D721Med (cell line): ENCODE measurements at places on chromosomes 16 and 17.

GRCh38 chr16:1466968-1467521 is 7.8 kb downstream of the CLCN7 start:
- no peak for DNase-seq

DNA sequence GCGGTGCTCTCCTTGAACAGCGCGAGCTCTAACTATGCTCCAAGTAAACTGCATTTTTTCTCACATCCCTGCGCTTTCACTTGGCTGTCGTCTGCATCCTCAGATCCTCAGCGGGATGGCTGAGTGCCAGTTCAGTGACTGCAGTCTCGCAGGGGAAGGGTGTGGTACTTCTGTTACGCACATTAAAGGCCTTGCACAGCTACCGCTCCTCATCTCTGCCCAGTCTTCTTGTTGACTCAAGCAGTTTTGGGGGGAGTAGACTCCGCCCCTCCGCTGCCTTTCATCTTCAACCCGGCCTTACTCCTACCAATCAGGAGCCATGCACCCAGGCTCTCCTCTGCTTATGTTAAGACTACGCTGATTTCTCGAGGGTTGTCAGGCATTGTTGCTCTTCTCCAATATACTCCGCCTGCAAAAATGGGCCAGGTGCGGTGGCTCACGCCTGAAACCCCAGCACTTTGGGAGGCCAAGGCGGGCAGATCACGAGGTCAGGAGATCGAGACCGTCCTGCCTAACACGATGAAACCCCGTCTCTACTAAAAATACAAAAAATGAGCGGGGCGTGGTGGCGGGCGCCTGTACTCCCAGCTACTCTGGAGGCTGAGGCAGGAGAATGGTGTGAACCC is 10.0 kb downstream of the ATP5PD start:
- no peak for DNase-seq

- no peak for DNase-seq
These were observed 6.2 kb downstream of the USH1G start for GRCh38 chr17:74916851-74917199.

DNA sequence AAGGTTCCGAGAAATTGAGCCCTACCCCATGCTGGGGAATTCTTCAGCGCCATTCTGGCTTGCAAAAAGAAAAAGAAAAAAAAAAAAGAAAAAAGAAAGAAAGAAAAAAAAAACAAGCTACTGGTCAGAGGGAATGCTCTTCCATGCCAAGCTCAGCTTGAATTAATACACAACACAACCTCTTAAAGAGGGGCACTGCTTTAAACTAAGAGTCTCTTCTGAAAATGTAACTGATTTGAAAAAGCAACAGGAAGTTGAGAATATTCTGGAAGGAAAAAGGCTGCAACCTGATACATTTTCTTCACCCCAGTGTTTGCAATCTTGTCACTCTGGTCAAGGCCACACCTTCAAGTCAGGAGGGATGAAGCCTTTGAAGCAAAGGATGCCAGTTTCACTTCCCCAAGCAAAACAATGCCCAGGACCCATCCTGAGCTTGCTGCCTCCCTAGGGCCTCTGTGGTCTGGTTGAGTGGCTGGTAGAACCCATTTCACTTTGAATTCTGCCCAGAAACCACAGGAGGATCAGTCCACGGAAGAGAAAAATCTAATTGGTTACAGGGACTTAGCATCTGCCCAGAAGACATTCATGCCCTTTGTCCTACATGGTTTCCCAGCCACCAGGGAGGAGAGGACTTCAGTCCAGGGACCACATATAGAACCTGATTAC is 389.7 kb downstream of the SOX9 start:
- DNase-seq, result no peak

- no peak for DNase-seq
These were observed 23.0 kb upstream of the PLCG2 start for GRCh38 chr16:81755915-81756614.

- DNase-seq, result no peak
These were observed 27.7 kb upstream of the ZNF469 start for GRCh38 chr16:88355093-88355388.

GRCh38 chr16:57462978-57463362 is 491 bp downstream of the POLR2C start:
- DNase-seq, result no peak

- DNase-seq, result no peak
These were observed 63.0 kb downstream of the NUP93 start for GRCh38 chr16:56792967-56793366.

GRCh38 chr17:33858682-33859081 is 396.4 kb upstream of the CCL2 start:
- no peak for DNase-seq

- no peak for DNase-seq
These were observed 17.0 kb upstream of the SSTR5 start for GRCh38 chr16:1055557-1055924.

DNA sequence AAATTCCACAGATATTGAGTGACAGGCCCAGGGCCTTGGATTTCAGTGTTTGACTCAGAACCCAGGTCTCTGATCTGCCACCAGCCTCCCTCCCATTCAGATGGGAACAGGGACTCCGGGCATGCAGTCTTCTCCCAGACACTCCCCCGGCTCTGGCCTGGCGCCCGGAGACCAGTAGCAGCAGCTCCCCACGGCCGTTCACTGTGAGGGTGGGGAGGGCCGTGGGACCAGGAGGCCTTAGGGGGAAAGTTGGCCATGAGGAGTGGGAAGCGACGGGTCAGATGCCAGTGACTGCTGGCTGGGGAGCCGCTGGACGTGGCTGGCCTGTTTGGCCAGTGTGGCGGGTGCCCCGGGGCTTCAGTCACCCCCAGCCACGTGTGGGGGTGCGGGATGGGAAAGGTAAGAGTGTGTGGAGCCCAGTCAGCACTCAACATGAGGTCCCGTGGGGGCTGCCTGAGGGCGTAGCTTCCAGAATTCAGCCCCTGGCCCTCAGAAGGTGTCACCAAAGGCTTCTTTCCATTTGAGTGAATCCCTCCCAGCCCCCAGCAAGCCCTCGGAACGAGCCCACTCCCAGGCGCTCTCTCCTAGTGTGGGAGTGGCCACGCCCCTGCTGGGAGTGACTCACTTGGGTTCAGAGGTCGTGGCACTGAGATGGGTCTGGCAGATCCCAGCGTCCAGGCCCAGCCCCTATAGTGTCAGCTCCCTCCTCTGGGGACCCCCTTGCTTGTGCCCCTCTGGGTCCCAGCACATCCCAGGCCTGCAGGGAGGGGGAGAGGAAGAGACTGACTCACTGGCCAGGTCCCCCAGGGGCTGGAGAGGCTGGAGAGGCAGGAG is 309.4 kb downstream of the SEC14L1 start:
- DNase-seq, result no peak

GRCh38 chr16:64236316-64236715 is 885.5 kb downstream of the CDH11 start:
- DNase-seq, result no peak

- no peak for DNase-seq
These were observed 105.0 kb upstream of the FOXF1 start for GRCh38 chr16:86405319-86405718.

GRCh38 chr16:22330326-22330725 is 33.1 kb downstream of the POLR3E start:
- no peak for DNase-seq

DNA sequence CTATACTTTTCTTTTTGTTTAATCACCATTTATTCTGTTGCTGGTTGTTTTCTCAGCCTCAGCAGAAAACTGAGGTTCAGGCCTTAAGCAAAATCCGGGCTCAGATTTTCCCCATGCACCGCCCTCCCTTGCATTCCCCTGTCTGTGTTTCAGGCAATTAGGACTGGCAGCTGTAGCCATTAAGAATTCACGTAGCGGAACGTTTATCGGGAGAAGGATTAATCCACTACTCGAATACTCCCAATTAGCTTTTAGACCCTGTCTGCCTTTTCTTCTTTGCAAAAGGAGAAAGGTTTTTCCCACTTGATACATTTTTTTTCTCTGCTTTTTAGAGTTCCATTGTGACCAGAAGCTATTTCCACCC is 173.1 kb downstream of the RPTOR start:
- no peak for DNase-seq

DNA sequence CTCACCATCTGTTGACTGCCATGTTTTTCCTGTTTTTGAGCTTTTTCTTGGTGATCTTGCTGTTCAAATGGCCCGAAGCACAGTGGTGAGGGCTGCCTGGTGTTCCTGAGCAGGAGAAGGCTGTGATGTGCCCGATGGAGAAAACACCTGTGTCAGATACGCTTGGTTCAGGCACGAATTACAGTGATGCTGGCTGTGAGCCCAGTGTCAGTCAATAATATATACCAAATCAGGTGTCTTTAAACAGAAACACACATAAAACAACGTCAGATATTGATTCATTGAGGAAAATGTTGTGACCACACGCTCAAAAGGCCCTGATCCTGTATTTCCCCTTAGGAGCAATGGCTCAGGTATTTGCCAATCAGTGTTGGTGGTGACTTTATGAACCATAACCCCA is 111.7 kb downstream of the SDR42E1 start:
- DNase-seq, result no peak

- no peak for DNase-seq
These were observed 28.7 kb upstream of the ENPP7 start for GRCh38 chr17:79702034-79702433.

- DNase-seq, result no peak
These were observed 16.4 kb upstream of the GLG1 start for GRCh38 chr16:74623214-74623838.

GRCh38 chr17:37176723-37177122 is 199.1 kb upstream of the C17orf78 start:
- DNase-seq, result no peak

- DNase-seq, result no peak
These were observed 8.9 kb upstream of the PPL start for GRCh38 chr16:4945560-4946502.

DNA sequence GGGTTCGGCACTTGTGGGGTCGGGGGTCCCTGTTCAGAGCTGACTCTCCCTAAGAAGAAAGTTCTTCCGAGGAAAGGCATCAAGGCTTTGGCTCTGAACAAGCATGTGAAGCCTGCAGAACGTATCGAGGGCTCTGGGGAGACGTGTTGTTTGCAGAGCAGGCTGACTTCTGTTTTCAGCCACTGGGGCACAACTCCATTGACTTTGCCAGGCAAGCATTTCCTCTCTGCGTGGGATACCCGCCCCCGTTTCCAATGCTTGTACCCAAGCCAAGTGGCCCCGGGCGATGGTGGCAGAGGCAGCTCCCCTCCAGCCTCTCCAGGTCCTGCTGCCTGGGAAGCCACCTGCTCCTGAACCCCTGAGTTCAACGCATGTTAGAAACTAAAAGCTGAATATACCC is 255.7 kb downstream of the RBFOX3 start:
- no peak for DNase-seq

DNA sequence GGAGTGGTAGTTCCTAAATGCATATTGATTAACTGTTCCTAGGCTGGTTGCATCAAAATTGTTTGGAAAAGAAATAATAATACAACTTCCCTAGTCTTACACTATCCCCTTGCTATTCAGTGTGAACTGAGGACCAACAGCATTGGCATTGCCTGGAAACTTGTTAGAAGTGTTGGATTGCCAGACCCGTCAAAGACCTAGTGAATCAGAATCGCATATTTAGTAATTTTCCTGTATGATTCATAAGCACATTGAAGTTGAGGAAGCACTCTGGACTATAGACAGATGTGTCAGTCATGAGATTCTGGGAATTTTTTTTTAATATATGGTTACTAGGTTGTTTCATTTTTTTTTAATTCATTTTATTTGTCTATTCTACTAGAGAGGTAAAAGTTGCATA is 34.7 kb upstream of the KCNJ16 start:
- no peak for DNase-seq

DNA sequence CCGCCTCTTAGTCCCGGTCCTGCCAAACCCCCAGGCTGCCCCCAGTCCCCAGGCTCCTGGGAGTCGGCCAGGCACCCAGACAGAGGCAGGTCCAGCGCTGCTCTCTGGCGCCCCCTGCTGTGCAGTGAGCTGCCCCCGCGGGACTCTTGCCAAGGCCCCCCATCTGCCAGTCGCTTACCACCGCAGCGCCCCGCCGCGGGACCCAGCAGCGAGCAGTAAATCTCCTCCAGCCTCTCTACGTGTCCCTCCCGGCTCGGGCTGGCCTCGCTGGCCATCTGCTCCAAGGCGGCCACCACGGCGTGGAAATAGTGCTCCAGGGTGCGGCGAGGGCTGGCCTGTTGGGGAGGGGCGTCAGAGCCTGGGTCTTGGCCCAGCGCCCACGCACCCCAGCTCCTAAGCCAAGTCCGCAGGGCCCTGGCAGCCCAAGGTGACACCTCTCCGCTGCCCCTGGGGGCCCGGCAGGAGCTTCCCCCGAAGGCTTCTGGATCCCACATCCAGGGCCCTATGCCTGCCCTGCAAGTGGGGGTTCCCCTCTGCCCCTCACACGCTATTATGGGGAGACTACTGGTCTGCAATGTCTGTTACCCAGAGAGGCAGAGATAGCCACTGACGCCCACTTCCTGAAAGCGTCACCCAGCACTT is 33.7 kb upstream of the MFSD6L start:
- DNase-seq, result no peak

DNA sequence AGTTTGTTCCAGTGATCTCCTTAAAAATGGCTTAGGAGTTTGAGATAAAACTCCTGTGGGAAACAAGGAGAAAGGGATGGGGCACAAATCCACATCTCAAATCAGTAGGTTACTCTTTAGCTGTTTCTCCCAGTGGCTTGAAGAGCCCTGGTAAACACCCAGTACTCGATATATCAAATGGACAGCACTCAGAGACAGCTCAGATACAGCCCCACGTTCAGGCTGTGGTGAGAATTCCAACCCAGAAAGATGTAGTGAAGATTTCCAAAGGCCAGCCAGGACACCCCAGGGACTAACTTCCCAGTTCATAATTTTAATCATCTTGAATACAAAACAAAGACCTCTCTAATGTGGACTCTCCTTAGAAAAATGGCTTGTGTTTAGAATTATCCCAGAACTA is 6.4 kb upstream of the VEZF1 start:
- no peak for DNase-seq

- DNase-seq, result no peak
These were observed 3.8 kb downstream of the TBX21 start for GRCh38 chr17:47736501-47737495.

DNA sequence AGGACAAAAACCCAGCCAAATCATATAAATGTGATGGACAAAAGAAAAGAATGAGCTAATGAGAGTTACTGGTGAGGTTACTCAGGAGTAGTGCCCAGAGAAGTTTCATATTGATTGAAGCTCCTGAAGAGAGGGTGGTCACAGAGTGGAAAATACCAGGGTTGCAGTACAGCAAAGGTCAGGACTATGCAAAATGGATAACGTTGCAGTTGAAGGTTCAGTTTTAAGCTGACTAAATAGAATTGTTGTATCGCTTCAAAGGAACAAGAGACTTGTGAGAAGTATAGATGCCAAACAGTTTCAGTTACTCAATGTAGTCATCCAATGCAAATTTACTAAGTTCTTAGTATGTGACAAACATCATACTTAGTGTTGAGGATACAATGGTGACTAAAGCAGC is 47.1 kb downstream of the ABCA8 start:
- DNase-seq, result no peak

DNA sequence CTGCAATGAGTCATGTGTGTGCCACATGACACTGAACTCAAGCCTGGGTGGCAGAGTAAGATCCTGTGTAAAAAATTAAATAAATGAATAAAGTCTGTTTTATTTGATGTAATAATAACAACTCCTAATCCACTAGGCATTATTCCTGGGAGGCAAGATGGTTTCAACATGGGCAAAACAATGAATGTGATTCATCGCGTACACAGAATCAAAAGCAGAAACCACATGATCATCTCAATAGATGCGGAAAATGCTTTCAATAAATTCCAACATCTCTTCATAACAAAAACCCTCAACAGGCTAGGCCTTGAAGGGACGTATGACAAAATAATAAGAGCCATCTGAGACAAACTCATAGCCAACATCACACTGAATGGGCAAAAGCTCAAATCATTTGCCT is 195.4 kb downstream of the CDH11 start:
- no peak for DNase-seq
